ENCODE measurements at places on chromosomes 11 and 22.

- no peak for DNase-seq
These were observed 6.6 kb upstream of the OR6X1 start for GRCh38 chr11:123760894-123761293.

GRCh38 chr22:39434243-39434653 lies 22.6 kb upstream of the MGAT3 start:
- DNase-seq: no peak

- DNase-seq: no peak
These were observed 8.7 kb upstream of the PIWIL4 start for GRCh38 chr11:94558468-94558867.

DNA sequence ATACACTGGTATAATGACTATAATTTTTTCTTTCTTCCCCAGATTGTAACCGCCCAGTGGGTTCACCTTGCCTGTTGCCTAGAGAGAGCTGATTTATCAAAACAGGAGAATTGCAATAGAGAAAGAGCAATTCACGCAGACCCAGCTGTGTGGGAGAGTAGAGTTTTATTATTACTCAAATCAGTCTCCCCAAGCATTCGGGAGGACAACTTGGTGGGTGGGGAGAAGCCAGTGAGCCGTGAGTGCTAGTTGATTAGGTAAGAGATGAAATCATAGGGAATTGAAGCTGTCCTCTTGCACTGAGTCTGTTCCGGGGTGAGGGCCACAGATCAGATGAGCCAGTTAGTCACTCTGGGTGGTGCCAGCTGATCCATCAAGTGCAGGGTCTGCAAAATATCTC lies 73.2 kb downstream of the SLC35F2 start:
- no peak for DNase-seq

All from effector CD4-positive, alpha-beta T cell (primary cell).